ENCODE measurements at places on chromosomes 13 and 19.

DNA sequence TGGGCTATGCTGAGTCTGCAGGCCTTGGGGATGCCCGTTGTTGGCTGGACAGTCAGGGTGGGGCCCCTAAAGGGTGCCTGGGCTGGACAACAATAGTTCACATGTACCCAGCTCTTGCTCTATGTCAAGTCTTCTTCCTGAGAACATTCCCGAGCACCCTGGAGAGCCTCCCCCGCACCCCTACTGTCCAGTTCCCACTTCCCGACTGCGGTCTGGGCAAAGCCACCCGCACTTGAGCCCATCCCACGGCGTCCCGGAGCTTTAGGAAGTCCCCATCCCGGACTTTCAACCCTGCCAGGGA, 1.1 kb upstream of the MPND start:
- DNase-seq: no peak

DNA sequence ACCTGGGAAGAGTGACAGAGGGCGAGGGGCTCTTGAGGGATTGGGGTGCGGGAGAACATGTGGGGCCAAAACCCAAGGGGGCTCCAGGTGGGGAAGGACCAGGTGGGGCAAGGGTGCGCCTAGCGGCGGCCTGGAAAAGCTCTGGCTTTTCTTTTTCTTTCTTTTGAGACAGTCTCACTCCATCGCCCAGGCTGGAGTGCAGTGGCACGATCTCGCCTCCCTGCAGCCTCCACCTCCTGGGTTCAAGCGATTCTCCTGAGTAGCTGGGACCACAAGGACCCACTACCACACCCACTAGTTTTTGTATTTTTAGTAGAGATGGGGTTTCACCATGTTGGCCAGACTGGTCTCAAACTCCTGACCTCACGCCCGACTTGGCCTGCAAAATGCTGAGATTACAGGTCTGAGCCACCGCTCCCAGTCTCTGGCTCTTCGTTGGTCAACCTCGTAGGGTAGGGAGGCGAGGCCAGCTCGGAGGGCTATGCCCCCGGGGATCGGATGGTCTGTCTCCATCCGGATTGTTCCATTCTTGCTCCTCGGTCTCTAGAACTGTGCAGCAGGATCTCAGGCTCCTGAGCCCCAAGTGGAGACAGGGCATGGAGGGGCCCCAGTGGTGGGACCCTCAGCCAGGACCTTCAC, 3.7 kb downstream of the GADD45B start:
- DNase-seq: no peak

GRCh38 chr19:2820112-2820702, 539 bp downstream of the ZNF554 start:
- no peak for DNase-seq

- no peak for DNase-seq
Observed at GRCh38 chr13:49165798-49166752, 54.1 kb upstream of the MLNR start.

DNA sequence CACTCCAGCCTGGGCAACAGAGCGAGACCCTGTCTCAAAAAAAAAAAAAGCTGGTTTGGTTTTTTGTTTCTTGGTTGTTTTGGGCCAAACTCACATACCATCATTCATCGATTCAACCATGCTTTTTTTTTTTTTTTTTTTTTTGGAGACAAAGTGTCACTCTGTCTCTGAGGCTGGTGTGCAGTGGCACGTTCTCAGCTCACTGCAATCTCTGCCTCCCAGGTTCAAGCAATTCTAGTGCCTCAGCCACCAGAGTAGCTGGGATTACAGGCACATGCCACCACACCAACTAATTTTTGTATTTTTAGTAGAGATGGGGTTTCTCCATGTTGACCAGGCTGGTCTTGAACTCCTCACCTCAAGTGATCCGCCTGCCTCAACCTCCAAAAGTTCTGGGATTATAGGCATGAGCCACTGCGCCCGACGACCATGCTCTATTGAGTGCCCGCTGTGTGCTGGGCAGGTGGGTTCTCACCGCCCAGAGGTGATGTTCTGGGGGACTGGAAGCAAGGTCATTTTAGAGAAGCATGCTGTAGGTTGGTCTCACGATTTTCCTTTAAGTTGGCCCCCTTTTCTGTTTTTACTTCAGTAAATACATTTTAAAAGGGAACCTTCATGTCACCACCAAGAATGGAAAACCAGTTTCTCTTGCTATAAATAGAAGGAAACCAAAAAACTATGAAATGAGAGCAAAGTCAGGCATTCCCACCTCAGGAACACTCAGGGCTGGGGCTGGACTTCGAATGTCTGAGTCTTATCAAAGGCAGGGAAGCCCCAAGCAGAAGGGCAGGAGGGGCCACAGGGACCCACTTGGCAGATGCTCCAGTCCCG, 8.3 kb upstream of the JUND start:
- DNase-seq: no peak

Measured in sigmoid colon (tissue), 7 donors.